ENCODE measurements at places on chromosomes 2 and 18.

DNA sequence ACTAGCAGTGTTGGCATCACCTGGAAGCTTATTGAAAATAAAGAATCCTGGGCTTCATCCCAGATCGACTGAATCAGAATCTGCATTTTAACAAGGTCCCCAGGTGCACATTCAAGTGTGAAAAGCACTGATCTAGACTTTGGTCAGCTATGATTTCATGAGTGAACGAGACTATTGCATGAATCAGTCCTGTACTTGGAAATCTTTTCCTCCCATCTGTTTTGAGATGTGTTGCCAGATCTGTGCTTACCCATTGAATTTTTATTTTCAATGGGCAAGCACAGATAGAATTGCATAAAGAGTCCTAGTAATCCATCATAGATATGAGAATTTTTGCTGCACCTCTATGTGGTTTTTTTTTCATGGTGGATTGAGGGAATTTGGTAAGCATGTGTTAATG, 64.0 kb downstream of the PMS1 start:
- no peak for DNase-seq

DNA sequence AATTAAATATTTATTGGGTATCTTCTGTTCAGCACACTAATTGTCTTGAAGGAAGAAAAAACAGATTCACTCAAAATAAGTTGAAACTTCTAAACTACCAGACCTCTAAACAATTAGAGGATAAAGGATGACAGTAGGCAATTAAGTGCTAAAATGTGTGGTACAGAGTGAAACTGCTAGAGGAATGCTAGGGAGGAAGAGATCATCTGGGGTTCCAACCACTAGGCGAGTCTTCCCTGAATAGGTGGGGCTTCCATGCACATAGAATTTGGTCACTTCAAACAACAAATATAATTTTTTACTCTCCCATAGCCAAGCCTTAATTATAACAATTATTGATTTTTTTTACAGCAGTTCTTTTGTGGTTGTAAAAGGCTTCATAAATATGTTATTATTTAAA, 559.0 kb upstream of the ZEB2 start:
- no peak for DNase-seq

GRCh38 chr2:67510745-67511144, 113.6 kb downstream of the ETAA1 start:
- no peak for DNase-seq

- no peak for DNase-seq
Observed at GRCh38 chr2:166651080-166651675, 157.1 kb upstream of the SCN7A start.

GRCh38 chr18:74023220-74023619, 124.4 kb downstream of the FBXO15 start:
- DNase-seq, result no peak

- no peak for DNase-seq
Observed at GRCh38 chr18:45430041-45430440, 185.2 kb upstream of the SLC14A2 start.

GRCh38 chr2:217297096-217297495, 437.2 kb upstream of the TNP1 start:
- DNase-seq, result no peak

DNA sequence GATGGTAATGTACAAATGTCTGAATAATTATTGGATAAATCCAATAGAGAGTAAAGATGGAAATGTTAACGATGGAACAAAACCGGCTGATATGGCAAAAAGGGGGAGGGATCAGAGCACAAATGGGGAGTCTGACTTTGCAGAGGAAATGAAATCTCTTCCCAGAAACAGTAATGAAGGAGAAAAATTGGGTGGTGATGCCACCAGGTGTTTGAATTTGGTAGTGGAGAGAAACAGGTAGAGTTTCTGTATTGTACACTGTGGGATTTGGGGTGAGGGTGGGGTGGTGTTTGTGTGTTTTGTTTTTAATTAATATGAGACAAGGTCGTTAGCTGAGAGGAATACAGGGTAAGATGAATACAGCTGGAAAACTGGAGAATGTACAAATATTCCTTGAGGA, 20.4 kb upstream of the XDH start:
- no peak for DNase-seq

GRCh38 chr2:75808793-75809535, 98.2 kb upstream of the GCFC2 start:
- no peak for DNase-seq

DNA sequence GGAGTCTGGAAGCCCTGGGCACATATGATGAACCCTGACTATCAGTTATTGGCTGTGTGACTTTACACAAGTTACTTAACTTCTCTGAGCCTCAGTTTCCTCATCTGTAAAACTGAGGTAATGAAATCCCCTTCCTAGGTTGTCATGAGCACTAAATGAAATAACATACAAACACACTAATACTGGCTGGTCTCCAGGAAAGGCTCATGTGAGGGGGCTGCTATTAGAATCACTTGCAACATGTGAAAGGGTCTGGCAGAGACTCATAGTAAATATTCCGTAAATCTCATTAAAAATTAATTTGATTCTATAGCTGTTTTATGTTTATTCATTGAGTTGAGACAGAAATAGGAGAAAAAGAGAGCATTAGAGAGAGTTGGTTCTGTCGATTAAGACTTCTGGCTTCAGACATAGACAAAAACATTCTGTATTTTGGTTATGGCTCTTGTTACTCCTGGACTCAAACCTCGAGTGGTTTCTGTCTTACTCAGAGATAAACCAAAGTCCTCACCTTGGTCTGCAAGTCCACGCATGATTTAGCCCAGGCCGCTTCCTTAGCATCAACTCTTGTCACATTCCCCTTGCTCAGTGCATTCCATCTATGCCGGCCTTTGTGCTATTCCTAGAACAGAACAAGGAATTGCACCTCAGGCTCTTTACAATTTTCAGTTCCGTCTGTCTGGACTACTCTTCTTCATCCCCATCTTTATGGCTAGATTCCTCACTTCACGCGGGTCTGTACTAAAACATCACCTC, 139.1 kb downstream of the NXPH2 start:
- no peak for DNase-seq

DNA sequence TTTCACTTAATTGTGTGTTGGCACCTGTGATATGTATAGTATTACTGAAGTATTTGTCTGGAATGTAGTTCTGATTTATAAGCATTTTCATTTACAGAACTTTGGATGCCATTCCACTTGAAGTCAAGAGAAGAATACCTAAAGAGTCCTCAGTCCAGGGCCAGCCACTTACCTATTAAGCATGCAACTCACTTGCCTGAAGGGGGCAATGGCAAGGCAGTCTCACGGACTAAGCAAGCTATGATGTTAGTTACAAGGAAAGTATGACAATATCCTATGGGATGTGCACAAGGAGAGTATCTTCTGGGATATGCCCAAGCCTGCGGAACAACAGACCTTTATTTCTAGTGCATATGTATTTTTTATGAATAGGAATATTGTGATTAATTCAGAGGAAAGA, 369.4 kb upstream of the GCFC2 start:
- DNase-seq, result no peak

- no peak for DNase-seq
Observed at GRCh38 chr2:1553671-1554295, 140.5 kb downstream of the TPO start.

- DNase-seq, result no peak
Observed at GRCh38 chr2:237577458-237577857, 11.1 kb downstream of the PRLH start.

- no peak for DNase-seq
Observed at GRCh38 chr2:22817197-22817596, 567.8 kb upstream of the KLHL29 start.

GRCh38 chr2:124001696-124002430, 23.2 kb upstream of the CNTNAP5 start:
- DNase-seq, result no peak

DNA sequence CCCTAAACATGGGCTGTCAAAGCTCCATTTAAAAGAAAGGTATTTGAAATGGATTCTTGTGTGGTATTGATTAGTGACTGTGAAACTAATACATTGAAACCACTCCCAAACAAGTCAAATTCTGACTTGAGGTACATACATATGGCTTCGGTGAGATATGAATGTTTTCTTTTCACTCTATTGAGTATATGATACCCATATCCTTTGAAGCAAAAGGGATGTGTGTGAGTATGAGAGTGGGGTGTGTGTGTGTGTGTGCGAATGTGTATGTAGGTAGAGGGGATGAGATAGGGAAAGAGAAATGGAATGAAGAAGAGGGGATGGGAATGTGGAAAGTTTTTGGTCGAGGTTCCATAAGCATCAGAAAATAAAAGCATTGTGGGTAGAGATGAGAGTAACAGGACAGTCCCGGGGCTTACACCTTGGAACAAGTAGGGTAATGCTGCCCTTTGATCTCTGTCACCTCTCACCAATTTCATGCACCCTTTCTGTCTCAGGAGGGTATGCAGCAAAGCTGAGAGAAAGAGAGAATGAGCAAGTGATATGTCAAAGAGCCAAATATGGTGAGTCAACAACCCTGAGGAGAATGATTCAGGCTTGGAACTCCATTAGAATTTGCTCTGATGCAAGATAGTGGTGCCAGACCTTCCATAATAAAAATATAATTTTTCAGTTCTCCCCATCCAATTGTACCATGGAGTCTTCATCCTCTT, 64.0 kb upstream of the ZEB2 start:
- no peak for DNase-seq

DNA sequence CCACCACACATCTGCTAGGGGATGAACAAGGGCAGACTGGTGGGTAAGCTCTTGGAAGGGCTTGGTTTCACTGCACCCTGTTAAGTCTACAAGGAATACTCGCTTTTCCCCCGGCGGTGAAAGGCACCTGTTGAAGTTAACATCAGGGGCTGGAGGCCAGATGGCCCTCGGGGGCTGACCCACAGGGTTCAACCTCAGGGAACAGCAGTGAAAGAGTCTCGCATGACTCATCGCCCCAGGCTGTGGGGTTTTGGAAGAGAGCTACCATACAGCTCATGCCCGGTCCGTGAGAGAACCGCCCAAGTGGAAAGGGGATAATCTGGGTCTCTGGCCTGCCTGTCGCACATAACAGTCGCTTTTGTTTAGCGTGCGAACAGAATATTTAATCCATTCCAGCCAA, 748.0 kb downstream of the DPP10 start:
- DNase-seq, result no peak

- DNase-seq, result no peak
Observed at GRCh38 chr18:51621113-51621863, 423.8 kb upstream of the MEX3C start.

DNA sequence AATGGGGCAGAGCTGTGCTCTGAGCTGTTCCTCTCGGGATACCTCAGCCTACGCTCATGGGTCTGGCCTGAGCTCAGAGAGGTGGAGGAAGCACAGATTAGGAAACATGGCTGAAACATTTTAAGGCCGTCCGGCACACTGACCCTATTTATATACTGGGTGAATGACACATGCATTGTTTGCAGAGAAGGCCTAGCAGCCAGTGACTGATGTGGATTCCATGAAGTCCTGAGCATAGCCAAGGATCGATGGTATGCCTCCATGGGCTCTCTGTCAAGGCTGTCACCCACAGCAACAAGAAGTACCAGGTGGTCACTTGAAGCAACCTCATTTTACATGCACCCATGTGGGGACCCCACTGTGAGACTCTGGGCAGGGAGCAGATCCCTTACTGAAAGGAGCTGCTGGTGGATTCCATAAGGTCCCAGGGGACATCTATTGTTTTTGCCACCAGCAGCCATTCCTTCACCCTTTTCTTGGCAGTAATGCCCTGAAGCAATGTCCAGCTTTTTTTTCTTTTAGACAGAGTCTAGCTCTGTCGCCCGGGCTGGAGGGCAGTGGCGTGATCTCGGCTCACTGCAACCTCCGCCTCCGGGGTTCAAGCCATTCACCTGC, 8.4 kb downstream of the PTMA start:
- no peak for DNase-seq

DNA sequence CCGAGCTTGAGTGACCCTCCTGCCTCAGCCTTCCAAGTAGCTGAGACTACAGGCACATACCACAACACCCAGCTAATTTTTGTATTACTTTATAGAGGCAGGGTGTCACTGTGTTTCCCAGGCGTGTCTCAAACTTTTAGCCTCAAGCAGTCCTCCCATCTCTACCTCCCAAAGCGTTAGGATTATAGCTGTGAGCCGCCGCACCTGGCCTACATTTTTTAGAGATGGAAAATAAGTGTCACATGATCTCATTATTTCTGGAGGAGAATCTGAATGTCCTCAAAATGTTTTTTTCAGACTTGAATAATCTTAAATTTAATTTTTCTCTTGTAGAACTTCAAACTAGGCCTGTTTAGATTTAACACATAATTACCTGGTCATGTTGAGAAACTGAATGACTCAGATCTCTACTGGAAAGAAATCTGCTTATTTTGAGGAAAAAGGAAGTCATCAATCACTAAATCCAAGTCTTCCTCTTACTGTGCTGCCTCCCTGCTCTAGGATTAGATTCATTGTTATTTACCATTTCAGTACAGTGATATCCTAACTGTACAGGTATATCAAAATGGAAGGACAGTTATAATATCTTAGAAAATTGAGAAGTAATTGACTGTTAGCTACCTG, 92.4 kb downstream of the COX7A2L start:
- DNase-seq, result no peak

GRCh38 chr2:195477996-195478382, 179.0 kb upstream of the SLC39A10 start:
- DNase-seq, result no peak

- DNase-seq, result no peak
Observed at GRCh38 chr2:105862843-105863242, 118.1 kb downstream of the NCK2 start.

DNA sequence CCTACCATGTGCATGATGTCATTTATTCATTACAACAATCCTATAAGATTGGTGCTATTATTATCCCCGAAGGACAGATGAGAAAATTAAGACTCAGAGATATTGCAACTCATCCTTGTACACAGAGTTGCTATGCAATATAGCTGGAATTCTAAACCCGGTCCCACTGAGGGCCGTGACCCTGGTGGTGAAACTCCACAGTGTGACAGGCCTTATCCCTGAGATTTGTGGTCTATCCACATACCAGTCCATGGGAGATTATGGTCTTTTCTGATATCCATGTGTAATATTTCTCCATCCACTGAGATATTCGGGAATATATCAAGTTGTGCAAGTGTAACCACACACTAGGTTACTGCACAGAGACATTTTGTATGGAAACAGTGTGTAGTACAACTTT, 305.2 kb downstream of the TXNL1 start:
- no peak for DNase-seq

GRCh38 chr2:10163498-10164486, 41.3 kb downstream of the RRM2 start:
- DNase-seq, result no peak

GRCh38 chr2:65489269-65489668, 56.9 kb upstream of the SPRED2 start:
- no peak for DNase-seq

All from stimulated activated CD4-positive, alpha-beta T cell treated with anti-CD3 and anti-CD28 coated beads, Interleukin-2, amount 100 ng/mL, for 24 hours (primary cell).